Stimulated activated CD4-positive, alpha-beta T cell treated with anti-CD3 and anti-CD28 coated beads, Interleukin-4, amount 100 ng/mL, for 4 hours (primary cell): ENCODE measurements at places on chromosomes 4 and X.

- no peak for DNase-seq
Observed at GRCh38 chrX:153333266-153333665, 687 bp upstream of the ZNF275 start.

GRCh38 chrX:32533848-32534247 lies 677.5 kb downstream of the DMD start:
- no peak for DNase-seq

GRCh38 chrX:43313035-43313434 lies 343.1 kb upstream of the MAOA start:
- DNase-seq = no peak

GRCh38 chr4:101283434-101283833 lies 63.9 kb downstream of the PPP3CA start:
- DNase-seq = no peak

GRCh38 chr4:99135541-99136162 lies 8.4 kb downstream of the ADH4 start:
- no peak for DNase-seq

DNA sequence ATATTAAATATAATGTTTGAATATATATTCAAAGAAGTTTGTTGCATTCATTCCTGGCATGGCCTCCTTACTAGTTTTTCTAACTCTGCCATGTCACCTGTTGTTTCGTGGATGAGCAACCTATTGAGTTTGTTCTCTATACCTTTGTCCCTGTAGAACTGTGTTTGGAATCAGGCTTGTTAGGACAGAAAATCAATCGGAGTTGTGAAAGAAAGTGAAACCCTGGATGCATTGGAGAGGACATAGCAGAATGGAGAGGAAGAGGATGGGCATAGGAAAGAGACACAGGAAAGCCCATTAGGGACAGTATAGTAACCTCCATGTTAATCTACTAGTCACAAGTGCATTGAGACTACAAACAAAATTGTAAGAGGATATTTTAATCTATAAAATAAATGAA lies 31.2 kb downstream of the ANK2 start:
- DNase-seq = no peak

DNA sequence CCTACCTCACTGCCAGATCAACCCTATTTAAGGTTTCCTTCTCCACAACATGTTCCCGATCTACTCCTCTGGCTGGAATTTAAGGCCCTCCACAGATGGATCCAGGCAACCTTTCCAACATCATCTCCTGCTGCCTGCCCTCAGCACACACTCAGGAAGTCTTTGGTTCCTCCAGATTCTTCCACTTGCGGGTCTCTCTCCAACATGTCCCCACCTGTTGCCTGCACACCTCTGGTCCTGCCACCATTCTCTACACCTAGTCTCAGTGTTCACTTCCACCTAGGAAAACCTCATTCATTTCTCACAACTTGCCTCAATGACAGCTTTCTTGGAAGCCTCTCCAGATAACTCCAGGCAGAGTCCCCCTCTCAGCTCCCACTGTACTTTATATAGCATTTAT lies 80.1 kb downstream of the RTL5 start:
- DNase-seq = no peak

DNA sequence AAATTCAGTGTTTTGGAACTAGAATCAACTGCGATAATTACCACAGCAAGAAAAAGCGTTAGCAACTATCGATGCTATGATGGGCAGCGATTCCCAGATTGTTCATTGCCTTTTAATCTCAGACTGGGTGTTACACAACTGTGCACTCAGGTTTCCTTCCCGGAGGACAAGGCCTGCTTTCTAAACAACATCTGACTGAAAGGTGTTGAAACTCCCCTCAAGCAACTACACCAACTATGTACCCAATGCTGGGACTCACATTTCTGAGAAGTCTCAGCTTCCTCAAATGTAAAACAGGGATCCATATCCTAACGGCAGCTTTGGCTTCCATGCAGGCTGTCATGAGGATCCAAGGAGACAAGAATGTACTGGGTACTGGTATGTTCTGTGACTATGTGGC lies 8.2 kb downstream of the GABRE start:
- no peak for DNase-seq

- DNase-seq = no peak
Observed at GRCh38 chr4:13584481-13584880, 40.2 kb upstream of the NKX3-2 start.

DNA sequence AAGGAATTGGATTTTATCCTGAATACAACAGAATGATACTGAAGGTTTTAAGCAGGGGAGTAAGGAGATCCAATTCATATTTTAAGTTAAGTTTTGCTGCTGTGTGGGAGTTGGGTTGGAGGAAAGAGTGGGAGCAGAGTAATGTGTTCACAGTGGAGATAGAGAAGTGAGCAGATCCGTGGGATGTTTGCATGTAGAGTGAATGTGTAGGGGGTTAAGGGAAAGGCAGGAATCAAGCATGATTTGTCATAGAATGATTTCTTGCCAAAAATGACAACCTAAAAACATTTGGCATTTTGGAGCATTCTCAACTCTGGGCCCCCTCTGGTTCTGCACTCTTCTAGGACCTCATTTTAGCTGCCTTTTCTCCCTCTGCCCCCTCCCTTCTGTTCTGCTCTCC lies 76.6 kb downstream of the ARHGAP10 start:
- DNase-seq = no peak

- no peak for DNase-seq
Observed at GRCh38 chrX:12997906-12998687, 23.2 kb downstream of the TMSB4X start.

GRCh38 chrX:9604908-9605306 lies 140.0 kb downstream of the TBL1X start:
- DNase-seq = no peak

DNA sequence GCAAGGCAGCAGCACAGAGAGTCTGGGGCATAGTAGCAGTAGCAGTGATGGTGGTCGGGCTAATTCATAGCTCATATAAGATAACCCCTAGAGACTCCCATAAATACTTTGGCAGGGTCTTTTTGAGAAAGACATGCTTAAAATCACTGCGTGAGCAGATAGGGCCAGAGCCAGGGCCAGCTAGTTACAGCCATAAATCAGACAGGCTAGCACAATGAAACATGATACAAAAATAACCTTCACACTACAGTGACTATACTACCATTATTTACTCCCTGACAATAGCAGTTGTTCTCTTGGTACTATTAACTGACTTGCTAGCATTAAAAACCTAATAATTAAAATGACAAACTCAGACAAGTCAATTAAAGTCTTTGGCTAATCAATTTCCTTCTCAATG lies 295.9 kb downstream of the SMARCA1 start:
- no peak for DNase-seq

GRCh38 chrX:101493225-101493624 lies 8.0 kb downstream of the ARMCX4 start:
- DNase-seq = no peak

GRCh38 chr4:120693816-120694215 lies 228.7 kb downstream of the PRDM5 start:
- DNase-seq = no peak

- DNase-seq = no peak
Observed at GRCh38 chrX:16654093-16654492, 4.1 kb downstream of the S100G start.

GRCh38 chr4:100288161-100288560 lies 97.9 kb upstream of the DDIT4L start:
- no peak for DNase-seq

DNA sequence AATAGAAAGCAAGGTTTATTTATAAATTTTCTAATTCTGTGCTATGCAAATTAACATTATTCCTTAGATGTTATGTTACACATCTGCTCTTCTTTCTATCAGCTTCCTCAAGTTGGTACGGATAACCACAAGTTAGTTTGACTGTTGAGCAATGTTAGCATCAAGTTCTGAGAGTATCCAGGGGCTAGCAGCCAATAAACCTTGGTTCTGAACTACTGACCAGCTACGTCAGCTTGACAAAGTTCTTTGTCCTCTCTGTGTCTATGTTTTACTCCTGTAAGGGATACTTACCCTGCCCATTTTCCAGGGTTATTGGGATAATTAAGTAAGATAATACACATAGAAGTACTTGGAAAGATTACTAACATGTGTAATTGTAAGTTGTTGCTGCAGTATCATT lies 8.1 kb upstream of the TEX13A start:
- no peak for DNase-seq

- no peak for DNase-seq
Observed at GRCh38 chrX:114344756-114345349, 239.0 kb upstream of the HTR2C start.
